Globus pallidus (tissue), 1 donor: ENCODE measurements at places on chromosomes 2 and 18.
A peak's percentile ranks its signal among the peaks of the same experiment; 100 is the strongest.

GRCh38 chr2:28736034-28736433 is 15.6 kb upstream of the PPP1CB start:
- peak; percentile 60 for DNase-seq

DNA sequence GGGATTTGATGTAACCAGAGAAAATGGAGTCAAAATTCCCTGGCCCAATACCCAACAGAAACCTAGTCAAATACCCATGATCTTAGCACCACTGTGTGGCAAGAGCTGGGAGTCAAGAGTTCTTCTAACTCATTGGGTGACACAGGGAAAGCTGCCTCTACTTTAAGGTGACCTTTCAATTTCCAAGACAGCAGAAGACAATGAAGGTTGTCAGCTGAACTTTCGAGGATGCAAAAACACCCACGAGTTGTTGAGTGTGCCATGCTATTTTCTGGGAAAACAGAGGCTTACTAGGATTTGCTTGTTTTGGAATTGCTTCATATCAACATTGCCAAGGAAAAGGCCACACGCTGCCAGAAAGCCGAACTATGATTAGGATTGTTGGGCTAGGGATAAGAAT is 61.6 kb upstream of the CYRIA start:
- peak; percentile 51 for DNase-seq

- DNase-seq, result no peak
Observed at GRCh38 chr2:111091811-111092211, 28.9 kb upstream of the BCL2L11 start.

- no peak for DNase-seq
Observed at GRCh38 chr2:207782238-207783030, 12.7 kb upstream of the FZD5 start.

- no peak for DNase-seq
Observed at GRCh38 chr2:181807526-181807925, 84.0 kb upstream of the ITPRID2 start.

- DNase-seq, result no peak
Observed at GRCh38 chr2:30772021-30772705, 35.1 kb downstream of the CAPN13 start.

- DNase-seq, result no peak
Observed at GRCh38 chr2:33484042-33484621, 7.7 kb downstream of the RASGRP3 start.

- DNase-seq, result no peak
Observed at GRCh38 chr2:11365096-11365879, 20.9 kb upstream of the ROCK2 start.

DNA sequence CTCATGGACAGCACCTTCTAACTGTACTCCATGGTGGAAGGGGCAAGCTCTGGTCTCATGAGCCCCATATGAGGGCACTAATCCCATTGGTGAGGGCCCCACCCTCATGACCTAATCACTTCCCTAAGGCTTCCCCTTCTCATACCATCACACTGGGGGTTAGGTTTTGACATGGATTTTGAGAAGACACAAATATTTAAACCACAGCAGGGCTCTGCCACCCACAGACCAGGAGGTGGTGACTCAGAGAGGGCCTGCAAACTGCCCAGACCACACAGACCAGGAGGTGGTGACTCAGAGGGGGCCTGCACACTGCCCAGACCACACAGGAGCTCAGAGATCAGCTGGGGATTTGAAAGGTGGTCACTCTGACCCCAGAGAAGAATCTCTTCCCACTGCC is 222.0 kb downstream of the KLHL29 start:
- no peak for DNase-seq

DNA sequence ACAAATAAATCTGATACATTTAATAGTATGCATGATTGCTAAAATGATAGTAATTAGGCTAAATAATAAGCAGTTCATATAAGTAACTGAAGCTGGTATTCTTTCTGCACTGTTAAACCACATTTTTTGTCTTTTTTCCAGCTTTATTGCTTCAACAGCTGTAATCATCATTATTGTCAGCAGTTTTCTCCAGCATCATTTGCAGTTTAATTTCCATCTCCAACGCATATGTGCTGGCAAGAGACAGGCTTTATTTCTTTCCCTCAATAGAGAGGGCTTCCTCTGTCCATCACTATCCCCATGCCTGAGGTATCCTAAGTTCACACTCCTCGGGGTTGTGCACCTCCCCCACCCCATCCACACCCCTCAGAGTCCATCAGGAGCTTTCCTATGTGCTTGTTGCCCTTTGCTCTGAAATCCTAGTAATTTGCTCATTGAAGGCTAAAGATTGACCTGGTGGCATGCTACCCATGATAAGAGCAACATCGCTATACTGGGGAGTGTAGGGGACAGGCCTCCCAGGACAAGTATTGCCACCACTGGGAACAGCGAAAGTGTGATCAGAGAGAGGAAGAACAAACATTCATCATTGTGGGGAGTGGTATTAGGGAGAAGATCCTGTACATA is 37.1 kb downstream of the B4GALT6 start:
- DNase-seq, result no peak

GRCh38 chr2:9240745-9241144 is 34.1 kb downstream of the ASAP2 start:
- DNase-seq, result no peak

- no peak for DNase-seq
Observed at GRCh38 chr2:30193104-30193681, 38.1 kb upstream of the LBH start.

- DNase-seq, result no peak
Observed at GRCh38 chr18:64234321-64234720, 85.4 kb upstream of the LINC00305 start.

DNA sequence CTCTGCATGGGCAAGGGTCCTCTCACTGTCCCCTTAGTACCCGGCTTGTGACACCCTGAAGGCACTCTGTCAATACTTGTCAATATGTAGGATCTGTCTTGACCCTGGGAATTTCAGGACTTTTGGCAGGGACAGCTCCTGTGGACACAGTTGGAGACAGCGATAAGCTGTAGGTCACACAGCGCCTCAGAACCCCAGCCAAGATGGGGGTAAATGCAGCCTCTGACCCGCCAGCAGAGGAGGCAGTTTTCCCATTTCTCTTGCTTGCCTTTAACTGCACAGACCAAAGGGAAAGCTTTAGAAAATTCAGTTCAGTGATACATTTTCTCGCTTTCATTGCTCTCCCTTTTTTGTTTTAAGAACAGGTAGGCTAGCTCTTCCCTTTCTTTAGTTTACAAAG is 54.8 kb upstream of the KLHL29 start:
- DNase-seq, result no peak

GRCh38 chr18:8706791-8707555 is 1.6 kb downstream of the MTCL1 start:
- no peak for DNase-seq

DNA sequence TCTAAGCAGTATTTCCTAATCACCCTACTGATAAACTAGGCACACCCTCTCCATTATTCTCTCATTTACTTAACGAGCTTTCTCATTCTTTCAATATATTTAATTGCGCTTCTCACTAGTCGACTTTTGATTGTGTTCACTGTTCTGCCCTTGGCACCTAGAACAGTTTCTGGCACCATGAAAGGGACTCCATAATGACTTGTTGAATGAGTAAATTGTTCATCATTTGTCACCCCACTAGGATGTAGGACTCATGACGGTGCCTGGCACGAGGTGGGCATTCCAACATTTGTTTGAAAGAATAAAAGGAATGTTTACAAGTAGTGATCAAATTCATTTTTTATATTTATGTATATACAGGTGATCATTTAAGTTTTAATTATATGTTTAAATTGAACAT is 123.7 kb downstream of the DIS3L2 start:
- peak; percentile 78 for DNase-seq

DNA sequence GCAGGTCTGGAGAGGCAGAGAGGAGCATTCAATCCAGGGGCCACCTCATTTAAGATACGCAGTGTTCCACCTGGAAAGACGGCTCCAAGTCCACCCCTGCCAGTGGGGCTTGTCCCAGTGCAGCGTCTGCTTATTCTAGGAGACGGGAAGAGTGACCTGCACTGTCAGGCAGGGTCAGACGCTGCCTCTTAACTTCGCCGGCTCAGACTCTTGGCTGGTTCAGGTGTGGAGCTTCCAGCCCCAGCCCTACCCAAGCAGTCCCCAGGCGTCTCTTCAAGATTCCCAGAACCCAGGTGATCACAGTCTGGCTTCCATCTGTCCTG is 208.5 kb downstream of the TFCP2L1 start:
- DNase-seq, result no peak

GRCh38 chr2:101619191-101619591 is 78.3 kb upstream of the MAP4K4 start:
- no peak for DNase-seq

GRCh38 chr2:20559277-20559676 is 91.6 kb downstream of the HS1BP3 start:
- no peak for DNase-seq

GRCh38 chr2:54226260-54226659 is 29.8 kb downstream of the TSPYL6 start:
- peak; percentile 82 for DNase-seq

DNA sequence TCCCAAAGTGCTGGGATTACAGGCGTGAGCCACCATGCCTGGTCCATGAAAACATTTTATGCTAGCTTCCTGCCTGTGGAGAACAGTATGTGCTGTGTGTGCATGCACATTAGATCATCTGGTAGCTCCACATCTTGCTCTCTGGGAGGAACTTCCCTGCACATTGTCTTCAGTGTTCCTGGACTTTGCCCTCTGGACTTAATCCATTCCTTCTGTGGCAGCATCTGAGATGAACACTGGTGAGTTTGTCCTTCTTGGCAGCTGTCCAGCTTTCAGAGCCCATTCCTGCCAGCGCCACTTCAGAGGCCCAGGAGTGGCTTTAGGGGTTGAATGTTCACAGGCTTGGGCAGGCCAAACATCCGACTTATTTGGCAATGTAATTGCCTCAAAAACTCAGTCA is 65.2 kb downstream of the POU3F3 start:
- DNase-seq, result no peak

- no peak for DNase-seq
Observed at GRCh38 chr18:76554547-76555222, 59.6 kb upstream of the ZNF516 start.

GRCh38 chr2:109423556-109424359 is 190.0 kb downstream of the SEPTIN10 start:
- DNase-seq, result no peak

DNA sequence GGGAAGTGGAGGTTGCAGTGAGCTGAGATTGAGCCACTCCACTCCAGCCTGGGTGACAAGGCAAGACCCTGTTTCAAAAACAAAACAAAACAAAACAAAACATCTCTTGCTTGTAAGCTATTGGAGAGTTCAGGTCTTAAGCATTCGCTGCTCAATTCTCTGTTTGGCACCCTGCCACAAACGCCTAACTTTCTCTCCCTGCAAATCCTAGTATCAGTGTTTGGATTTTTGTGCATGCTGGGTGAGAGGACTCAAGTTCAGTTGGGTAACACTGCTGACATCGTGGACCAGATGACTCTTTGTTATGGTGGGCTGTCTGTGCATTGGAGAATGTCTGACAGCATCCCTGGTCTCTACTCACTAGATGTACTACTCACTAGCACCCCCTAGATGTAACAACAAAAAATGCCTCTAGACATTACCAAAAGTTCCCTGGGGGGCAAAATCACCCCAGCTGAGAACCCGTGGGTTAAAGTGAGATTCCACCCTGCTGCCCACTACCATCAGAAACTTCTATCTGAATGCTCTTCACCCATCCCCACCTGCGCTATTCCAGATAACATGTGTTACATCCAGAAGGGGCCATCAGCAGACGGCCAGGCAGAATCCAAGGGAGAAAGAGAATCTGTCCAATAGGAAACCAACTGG is 50.9 kb downstream of the CACNB4 start:
- DNase-seq, result no peak

DNA sequence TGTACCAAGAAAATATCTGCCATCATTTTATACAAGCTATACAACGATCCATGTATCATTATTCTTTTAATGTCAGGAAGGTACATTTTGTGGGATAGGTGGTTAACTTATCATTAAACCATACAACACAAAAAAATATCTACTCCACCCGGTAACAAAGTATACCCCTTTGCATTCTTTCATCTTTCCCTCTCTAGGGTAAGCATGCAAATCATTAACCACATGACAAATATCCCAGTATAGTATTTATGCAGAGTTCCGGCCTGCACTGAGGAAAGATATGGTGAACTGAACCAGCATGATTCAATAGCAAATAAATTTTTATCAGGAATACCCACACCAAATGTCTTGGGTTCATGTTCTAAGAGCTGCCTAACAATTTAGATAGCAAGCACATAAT is 22.5 kb upstream of the SULT1C2 start:
- DNase-seq, result no peak

DNA sequence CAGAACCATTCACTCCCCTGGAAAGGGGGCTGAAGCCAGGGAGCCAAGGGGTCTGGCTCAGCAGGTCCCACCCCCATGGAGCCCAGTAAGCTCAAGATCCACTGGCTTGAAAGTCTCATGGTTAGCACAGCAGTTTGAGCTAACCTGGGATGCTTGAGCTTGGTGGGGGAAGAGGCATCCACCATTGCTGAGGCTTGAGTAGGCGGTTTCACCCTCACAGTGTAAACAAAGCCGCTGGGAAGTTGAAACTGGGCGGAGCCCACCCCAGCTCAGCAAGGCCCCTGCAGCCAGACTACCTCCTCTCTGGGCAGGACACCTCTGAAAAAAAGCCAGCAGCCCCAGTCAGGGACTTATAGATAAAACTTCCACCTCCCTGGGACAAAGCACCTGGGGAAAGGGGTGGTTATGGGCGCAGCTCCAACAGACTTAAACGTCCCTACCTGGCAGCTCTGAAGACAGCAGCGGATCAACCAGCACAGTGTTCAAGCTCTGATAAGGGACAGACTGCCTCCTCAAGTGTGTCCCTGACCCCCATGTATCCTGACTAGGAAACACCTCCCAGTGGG is 14.7 kb upstream of the TTC32 start:
- DNase-seq, result no peak

GRCh38 chr2:220465700-220466099 is 838.3 kb downstream of the SLC4A3 start:
- DNase-seq, result no peak

- peak; percentile 0 for DNase-seq
Observed at GRCh38 chr18:65990944-65991708, 240.3 kb downstream of the CDH7 start.

GRCh38 chr2:71261534-71261933 is 34.6 kb upstream of the PAIP2B start:
- DNase-seq, result no peak

DNA sequence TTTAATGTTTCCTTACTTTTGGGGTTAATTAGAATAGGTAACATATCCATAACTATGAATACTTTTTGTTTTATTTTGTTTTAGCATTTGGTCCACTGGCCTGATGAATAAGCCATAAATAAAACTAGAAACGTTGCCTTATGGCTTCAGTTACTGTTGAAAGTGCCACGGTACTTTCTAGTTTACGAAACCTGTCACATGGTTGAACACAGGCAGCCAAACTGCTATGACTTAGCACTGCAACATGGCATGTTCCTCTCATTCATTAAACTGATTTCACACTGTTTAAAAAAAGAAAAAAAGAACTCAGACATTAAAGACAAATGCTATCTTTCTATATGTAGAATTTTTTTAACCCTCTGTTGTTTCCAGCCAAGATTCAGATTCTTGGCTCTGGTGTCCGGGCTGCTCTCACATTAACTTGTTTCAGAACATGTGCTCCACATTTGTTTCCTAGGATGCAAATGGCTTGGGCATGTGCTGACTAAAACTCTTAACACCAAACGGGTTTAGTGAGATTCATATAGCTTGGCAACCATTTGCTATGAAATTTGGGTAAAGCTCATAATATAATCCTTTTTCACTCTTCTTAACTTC is 323.9 kb upstream of the RND3 start:
- no peak for DNase-seq

GRCh38 chr2:217362286-217362685 is 502.4 kb upstream of the TNP1 start:
- no peak for DNase-seq

GRCh38 chr2:96315400-96316071 is 9.6 kb upstream of the ITPRIPL1 start:
- DNase-seq, result no peak
